ENCODE measurements at places on chromosomes 5 and 9.

GRCh38 chr9:119793218-119793617 is 424.0 kb upstream of the BRINP1 start:
- no peak for DNase-seq

- DNase-seq: no peak
These were observed 15.6 kb downstream of the STX17 start for GRCh38 chr9:99921875-99922710.

- DNase-seq: no peak
These were observed 85.8 kb upstream of the DMRT1 start for GRCh38 chr9:755454-756381.

DNA sequence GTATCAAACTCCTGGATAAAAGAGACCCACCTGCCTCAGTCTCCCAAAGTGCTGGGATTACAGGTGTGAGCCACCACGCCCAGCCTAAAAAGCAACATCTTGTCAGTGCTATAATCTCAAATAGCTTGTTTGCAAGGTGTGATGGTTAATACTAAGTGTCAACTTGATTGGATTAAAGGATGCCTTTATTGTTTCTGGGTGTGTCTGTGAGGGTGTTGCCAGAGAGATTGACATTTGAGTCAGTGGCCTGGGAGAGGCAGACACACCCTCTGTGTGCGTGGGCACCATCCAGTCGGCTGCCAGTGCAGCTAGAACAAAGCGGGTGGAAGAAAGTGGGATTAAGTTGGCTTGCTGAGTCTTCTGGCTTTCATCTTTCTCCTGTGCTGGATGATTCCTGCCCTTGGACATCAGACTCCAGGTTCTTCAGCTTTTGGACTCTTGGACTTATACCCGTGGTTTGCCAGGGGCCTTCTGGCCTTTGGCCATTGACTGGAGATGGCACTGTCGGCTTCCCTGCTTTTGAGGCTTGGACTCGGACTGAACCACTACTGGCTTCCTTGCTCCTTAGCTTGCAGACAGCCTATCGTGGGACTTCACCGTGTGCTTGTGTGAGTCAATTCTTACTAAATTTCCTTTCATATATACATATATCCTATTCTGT is 28.1 kb downstream of the TARS1 start:
- no peak for DNase-seq

GRCh38 chr5:120139039-120139438 is 325.1 kb upstream of the PRR16 start:
- no peak for DNase-seq

DNA sequence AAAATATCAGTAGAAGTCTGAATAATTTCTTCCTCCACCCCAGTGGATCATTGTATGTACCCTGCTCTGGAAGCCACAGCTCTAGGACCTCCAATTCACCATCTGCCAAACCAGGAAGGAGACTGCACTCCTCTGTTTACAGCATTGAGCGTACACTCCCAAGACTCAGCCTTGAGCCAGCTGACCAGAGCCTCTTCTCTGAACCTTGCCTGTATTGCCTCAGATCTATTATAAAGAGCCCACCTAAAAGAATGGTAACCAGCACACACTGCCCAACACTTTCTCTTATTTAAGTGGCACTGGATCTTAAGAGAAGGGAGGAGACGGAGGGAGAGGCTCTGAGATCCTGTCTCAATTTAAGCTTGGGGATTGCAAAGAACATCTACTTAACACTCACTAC is 217.8 kb upstream of the RASEF start:
- DNase-seq: no peak

GRCh38 chr5:73378070-73378469 is 70.5 kb downstream of the FOXD1 start:
- DNase-seq: no peak

GRCh38 chr9:114957558-114957957 is 27.2 kb upstream of the TNFSF8 start:
- no peak for DNase-seq

GRCh38 chr9:29348999-29349398 is 1775.7 kb upstream of the C9orf72 start:
- DNase-seq: no peak

- DNase-seq: no peak
These were observed 182.0 kb downstream of the LURAP1L start for GRCh38 chr9:12956805-12957204.

- DNase-seq: no peak
These were observed 80.2 kb downstream of the FGF18 start for GRCh38 chr5:171499611-171500010.

- DNase-seq: no peak
These were observed 12.4 kb upstream of the CRB2 start for GRCh38 chr9:123343443-123344191.

DNA sequence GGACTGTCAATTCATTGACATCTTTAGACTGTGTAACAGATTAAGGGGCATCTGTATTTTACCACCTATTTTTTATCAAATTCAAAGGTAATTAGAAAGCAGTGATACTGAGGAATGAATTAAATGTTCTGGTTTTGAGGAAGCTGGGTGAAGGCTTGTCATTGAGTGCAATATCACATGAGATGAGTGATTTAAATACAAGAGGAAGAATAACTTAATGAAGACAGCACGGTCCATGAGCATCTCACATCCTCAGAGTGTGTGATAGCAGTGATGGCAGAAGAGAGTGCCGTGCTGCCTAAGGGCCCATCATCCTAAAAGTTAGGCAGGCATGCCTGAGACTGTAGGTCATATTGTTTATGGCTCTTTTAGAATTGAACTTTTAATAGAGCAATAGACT is 263.3 kb downstream of the MAST4 start:
- no peak for DNase-seq

- DNase-seq: no peak
These were observed 124.1 kb downstream of the MVB12B start for GRCh38 chr9:126450668-126451205.

- no peak for DNase-seq
These were observed 648.5 kb downstream of the BNC2 start for GRCh38 chr9:16221822-16222547.

- no peak for DNase-seq
These were observed 277.4 kb downstream of the TLE1 start for GRCh38 chr9:81411961-81412360.

DNA sequence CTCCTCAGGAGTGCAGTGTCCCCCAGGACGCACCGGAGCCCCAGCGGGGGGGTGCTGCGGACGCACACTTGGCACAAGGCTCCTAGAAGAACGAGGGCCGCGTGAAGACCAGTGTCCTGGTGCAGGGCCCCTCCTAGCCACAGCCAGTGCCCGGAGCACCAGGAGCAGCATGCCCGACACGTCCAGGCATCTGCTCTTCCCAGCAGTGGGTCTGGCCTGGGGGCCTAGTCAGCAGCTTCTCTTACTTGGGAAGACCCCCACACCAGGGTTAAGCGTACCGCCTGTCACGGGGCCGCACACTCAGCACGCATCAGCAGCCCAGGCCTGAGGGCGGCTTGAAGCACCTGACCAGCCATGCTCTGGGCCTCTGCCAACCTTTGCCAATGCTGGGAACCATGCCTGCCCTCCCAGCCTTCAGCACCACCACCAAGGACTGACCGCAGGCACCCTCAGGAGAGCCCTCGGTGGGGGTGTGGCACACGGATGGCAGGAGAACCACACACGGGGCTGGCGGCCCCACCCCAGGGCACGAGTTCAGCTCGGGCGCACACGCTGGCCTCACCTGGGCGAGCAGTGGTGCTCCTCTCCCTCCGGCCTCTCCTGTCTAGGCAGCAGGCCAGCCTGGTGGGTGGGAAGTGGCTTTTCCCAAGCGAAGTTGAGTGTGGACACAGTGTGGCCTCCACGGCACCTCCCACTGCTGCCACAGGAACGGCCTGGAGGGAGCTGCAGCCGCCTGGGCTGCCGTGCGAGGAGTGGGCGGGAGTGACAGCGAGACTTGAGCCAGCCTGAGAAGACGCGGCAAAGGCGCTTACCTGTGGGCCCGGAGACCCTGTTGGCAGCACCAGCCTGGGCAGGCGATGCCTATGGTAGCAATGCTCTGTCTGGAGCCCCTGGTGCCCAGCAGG is 12.0 kb upstream of the AJM1 start:
- DNase-seq: no peak

DNA sequence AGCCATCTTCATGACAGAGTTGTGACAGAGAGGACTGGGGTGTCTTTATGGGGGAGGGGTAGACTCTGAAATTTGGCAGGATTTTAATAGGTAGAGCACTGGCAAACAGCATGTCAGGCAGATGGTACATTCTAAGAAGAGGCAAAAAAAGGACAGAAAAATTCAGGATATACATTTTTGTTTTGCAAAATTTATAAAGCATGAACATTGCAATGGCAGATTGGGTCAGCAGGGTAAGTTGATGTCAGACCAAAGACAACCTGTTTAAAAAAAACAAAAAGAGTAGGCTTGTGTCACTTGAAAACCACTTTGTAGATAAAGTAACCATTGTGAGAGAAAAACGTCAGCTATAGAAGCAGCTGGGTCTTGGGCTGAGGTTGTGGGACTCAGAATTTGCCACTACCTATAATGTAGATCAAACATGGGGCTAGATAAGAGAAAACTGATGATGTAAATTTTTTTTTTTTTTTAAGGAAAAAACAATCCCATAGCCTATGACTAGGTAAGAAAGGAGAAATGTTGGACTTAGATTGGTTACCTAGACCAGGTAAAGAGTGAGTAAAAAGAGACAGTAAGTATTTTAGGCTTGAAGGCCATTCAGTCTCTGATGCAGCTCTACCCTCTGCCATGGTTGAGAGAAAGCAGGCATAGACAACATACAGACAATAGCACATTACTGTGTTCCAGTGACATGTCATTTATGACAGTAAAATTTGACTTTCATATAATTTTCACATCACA is 8.3 kb downstream of the CAMK4 start:
- DNase-seq: no peak

DNA sequence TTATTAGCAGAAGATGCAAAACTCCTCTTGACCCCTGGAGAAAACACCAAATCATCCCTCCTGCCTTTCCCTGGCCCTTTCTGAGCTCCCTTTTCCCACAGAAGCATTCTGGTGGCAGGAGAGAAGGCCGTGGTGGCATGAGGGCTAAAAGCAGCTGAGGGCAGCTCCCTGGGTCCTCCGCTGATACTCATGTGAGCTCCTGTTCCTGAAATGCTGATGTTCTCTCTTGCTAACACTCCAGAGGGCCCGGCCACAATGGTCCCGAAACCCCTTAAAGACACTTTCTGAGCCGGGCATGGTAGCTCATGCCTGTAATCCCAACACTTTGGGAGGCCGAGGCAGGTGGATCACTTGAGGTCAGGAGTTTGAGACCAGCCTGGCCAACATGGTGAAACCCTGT is 183.1 kb downstream of the HSPA4 start:
- no peak for DNase-seq

DNA sequence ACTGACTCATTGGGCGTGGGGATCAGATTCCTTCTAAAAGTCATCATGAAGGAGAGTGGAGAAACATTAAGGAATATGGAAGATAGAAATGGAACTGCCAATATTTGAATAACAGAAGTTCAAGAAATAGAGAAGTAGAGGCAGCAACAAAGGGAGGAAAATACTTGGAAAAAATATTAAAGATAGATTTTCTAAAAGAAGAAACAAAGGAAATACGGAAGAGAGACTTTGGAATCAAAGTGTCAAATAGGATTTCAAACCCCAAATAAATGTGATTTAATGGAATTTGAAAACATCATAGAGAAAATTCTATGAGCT is 605.1 kb upstream of the KLF4 start:
- no peak for DNase-seq

- no peak for DNase-seq
These were observed 2.8 kb downstream of the SUSD3 start for GRCh38 chr9:93061260-93061751.

DNA sequence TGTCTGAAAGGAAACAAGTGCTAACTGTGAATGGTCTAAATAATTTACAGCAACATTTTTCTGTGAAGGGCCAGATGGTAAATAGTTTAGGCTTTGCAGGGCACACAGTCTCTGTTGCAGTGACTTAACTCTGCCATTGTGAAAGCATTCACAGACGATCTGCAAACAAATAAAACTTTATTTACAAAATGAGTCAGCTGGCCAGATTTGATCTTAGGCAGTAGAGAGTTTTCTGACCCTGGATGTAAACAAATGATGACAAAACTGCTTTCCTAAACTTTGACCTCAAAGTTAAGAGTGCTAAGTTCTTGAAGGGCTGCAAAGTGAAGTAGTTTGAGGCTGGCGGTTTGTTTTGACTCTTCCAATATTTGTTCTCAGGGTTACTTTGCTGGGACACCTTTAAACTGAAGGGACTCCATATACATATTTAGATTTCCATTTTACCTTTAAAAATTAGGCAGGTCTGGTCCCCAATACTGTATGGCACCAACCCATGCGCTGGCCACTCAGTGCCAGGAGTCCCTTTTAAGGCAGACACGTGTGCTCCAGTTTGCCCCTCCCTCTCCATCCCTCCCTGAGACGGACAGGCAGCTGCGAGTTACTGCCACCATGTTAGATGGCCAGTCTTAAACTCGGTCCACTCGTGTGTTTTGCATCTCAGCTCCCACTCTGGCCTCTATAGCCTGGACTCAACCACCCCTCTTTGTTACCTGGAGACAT is 4.0 kb upstream of the ADAMTS16 start:
- no peak for DNase-seq

DNA sequence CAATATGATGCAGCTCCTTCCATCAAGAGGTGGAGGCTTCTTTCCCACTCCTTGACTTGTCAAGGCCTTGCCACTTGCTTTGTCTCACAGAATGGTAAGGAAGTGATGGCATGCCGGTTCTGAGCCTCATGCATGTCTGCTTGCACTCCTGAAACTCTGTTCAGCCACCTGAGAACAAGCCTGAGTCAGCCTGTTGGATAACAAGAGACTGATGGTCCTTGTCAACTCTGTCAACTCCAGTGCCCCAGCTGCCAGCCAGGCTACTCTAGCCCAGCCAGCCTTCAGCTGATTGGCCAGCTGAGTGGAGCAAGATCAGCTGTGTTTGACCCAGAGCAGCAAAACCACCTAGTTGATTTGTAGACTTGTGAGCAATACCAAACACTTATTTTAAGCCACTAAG is 4.4 kb upstream of the TENT4A start:
- DNase-seq: no peak

DNA sequence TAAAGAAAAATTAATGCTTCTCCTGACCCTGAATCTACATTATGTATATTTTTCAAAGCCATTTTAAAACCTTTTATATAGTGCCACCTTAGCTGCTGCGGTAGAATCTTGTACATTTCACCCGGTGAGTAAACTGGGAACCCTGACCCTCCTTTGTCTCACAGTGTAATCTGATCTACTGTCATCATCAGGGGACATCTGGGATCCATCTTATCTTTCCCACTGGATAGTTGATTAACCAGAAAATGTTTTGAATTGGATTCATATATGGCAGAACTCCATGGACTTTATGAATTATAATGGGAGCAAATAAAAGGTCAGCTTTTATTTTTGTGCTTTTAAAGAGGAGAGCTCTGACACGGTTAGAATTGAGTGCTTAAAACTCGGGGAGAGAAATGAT is 95.0 kb downstream of the ADAMTSL1 start:
- DNase-seq: no peak

DNA sequence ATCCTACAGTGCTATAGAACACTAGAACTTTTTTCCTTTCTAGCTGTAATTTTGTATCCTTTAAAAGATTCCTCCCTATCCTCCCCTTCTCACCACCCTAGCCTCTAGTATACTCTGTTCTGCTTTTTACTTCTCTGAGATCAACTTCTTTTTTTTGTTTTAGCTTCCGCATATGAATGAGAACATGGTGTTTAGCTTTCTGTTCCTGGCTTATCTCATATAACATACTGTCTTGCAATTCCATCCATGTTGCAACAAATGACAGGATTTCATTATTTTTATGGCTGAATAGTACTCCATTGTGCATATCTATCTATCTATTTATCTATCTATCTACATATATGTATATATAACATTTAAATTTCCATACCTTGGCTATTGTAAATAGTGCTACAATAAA is 126.0 kb upstream of the MAN2A1 start:
- DNase-seq: no peak
